Pancreas (tissue), 10 donors: ENCODE measurements at places on chromosomes 11 and 22. TPM values are rescaled to one million over a fixed set of nuclear protein-coding genes. Genes with fewer than 3 reads are reported as not detected.

AQP11 gene
- total RNA-seq, result 0.41 TPM

RPS3 gene
- 1,642 TPM for total RNA-seq

MS4A6E gene
- total RNA-seq, result not detected

TNNI2 gene
- total RNA-seq, result 6.6 TPM

SCGB1A1 gene
- not detected for total RNA-seq

BAIAP2L2 gene
- 0.66 TPM for total RNA-seq

PGM2L1 gene
- 4.3 TPM for total RNA-seq

FXYD6 gene
- total RNA-seq, result 9.7 TPM

C11orf86 gene
- not detected for total RNA-seq

CRYAB gene
- total RNA-seq, result 13.3 TPM

RASSF7 gene
- total RNA-seq, result 29.5 TPM

MS4A15 gene
- 0.09 TPM for total RNA-seq

RIC3 gene
- 18.0 TPM for total RNA-seq

SHISA8 gene
- total RNA-seq, result not detected

INPP5J gene
- 9.3 TPM for total RNA-seq

CNGA4 gene
- 0.22 TPM for total RNA-seq

MIOX gene
- total RNA-seq, result 0.54 TPM

F2 gene
- total RNA-seq, result 0.16 TPM
